ENCODE measurements at places on chromosomes 2 and 18.

DNA sequence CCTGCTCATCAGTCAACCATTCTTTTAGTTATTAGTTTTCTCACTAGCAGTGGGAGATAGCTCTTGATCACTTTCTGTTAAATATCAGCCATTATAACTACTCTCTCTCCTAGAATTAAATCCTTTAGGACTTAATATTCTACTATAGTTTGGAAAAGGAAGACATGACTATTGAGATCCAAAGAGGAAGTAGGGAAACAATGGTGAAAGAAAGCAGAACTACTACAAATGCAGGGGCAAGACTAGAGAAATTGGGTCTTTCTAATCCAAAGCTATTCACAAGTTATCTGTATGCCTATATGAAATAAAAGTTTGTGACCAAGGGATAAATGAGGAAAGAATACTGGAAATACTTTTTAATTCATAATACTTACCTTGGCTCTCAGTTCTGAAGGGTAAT is 65.1 kb downstream of the SRBD1 start:
- DNase-seq, result no peak

- DNase-seq, result peak; percentile 52
Observed at GRCh38 chr2:160407393-160408172, 86.0 kb downstream of the RBMS1 start.

GRCh38 chr2:159249990-159250715 is 36.4 kb downstream of the WDSUB1 start:
- DNase-seq, result no peak

- no peak for DNase-seq
Observed at GRCh38 chr2:69138793-69139459, 125.9 kb downstream of the ANTXR1 start.

GRCh38 chr18:1252534-1252933 is 347.9 kb downstream of the ADCYAP1 start:
- DNase-seq, result no peak

GRCh38 chr2:222451224-222451674 is 26.9 kb downstream of the SGPP2 start:
- DNase-seq, result no peak

DNA sequence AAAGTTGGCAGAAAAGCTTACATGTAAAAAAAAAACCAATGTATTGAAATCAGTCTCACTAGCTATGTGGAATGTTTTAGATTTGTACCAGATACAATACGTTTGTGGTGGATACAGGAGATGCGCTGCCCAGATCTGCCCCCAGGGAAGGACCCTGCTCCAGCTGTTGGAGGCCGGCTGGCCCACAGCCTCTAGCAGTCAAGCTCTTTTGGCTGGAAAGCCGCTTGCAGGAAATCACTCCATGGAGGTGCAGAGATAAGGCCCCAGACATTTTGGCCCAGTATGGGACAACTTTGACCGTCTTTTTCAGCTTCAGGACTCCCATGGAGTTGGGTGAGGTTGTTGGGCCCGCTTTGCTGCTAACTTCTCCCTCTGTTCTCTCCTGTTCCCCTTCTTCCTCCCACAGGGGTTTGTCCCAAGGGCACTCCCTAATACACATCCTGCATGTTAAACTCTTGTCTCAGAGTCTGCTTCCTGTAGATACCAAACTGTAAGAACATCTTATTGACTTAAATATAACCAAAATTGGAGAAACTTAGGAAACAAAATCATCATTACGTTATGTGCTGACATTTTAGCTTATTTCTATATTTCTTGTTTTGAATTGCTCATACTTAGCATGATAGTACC is 1.7 kb upstream of the QPCT start:
- no peak for DNase-seq

DNA sequence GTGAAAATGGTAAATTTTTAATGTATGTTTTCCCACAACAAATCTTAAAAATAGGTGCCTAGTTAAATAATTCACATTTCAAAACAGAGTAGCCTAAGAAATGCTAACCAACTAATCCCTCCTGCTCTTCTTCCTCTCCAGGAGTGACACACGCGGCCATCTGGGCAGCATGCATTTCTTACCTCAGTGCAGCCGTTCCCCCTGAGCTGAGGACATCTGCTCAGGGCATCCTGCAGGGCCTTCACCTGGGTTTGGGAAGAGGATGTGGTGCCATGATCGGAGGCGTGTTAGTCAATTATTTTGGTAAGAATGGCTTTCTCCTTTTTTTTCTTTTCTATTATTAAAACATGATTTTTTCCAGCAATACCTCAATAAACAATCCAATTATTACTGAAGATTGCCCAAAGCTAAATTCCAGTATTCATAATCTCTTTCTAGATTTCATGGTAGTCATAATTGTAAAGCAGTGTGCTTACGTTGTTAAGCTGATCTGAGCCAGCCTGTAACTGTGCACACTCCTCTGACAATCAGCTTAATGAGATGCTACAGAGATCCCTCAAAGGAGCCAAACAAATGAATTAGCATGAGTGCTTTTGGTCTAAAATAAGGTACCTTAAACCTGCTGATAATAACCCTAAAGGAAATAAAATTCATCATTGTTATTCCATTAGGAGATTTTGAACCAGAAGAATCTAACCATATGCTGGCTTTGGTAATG is 45.8 kb downstream of the NEMP2 start:
- no peak for DNase-seq

DNA sequence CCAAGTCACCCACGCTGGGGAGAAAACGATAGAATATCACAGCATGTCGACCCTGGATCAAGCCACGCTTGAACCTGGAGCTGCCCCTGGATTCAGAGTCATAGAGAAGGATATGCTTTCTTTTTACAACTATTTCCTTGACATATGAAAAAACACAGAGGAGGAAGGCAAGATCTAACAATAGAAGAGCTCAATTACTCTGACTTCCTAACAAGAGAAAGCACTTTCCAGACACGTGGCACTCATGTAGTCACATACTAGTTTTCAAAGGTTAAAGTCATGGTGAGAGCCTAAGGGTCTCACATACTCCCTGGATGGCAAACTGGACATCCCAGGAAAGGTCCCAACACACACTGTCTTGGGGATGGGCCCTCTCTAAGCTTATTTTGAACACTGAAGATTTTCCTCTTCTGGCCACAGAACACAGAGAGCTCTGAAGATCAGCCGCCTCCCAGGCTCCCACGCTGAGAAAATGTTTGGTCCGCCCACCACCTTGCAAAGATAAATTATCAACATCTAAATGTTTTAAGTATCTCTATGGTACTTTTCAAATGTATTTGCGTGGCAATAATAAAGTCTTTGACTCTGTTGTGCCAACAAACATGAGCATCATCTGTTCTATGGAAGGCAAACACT is 4.9 kb downstream of the PXDN start:
- no peak for DNase-seq

DNA sequence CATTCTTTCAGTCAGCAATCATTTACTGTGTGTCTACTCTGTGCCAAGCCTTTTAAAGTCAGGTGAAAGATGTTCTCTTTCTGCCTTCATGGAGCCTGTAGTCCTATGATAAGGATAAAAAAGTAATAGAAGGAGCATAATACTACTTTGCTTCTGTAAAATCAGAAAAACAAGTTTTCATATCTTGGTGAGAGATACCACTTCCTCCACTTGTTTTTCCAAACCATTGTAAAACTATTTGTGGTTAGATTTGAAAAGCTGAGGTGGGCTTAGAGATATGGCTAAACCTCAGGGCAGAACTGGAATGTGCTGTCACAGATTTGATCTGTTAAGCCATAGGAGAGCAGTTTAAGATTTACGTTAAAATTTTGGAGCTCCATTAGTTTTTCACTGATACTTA is 104.7 kb upstream of the FAM117B start:
- no peak for DNase-seq

GRCh38 chr2:211898702-211899101 is 639.9 kb downstream of the ERBB4 start:
- DNase-seq, result no peak

GRCh38 chr18:68991286-68991685 is 193.4 kb downstream of the CCDC102B start:
- no peak for DNase-seq

GRCh38 chr2:143397884-143398614 is 268.8 kb downstream of the ARHGAP15 start:
- DNase-seq, result no peak

GRCh38 chr2:21006423-21007128 is 37.3 kb downstream of the APOB start:
- no peak for DNase-seq

DNA sequence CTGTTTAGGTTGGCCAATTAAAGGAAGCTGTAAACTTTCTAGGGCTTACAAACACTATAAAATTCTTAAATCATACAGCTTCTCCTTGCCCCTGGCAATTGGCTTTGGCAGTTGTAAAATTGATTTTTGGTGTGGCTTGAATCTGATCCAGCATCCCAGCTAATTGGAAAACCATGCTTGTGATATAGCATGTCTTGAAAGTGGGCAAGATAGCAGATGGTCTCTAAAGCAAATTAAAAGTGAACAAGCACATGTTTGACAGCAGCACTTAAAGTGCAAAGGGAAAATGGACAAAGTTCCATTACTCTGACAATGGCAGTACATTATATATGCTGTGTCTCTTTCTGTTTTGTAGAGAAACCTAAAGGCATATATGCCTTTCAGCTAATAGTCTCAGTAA is 302.9 kb upstream of the NXPH2 start:
- no peak for DNase-seq

DNA sequence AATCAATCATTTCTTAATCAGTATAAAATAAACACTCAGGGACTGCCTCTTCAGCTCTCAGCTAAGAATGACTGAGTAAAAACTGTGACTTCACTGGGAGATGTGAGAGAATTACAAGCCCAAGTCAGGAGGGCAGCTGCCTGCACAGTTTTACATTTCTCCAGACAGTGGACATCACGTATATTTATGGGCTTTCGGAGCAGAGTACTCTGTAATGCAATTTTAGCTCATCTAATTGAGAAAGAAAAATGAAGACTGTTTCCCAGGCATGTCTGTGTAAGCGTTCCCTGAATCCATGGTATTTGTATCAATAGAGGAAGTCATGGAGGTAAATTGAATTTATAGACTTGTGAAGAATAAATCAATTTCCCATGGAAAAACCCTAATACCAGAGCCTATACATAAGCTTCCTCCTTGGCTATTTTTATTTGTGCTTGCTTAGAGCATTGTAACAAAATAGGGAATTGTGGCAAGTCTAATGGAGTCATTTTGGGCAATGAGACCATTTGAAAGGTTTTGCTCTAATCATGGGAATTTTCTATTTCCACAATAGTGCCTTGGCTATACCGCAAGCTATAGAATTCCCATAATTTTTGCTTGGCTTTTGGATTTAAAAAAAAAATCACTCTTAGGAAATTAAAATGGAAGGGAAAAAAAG is 87.2 kb downstream of the SLC5A7 start:
- DNase-seq, result no peak

- no peak for DNase-seq
Observed at GRCh38 chr2:179626261-179626660, 235.2 kb downstream of the ZNF385B start.

DNA sequence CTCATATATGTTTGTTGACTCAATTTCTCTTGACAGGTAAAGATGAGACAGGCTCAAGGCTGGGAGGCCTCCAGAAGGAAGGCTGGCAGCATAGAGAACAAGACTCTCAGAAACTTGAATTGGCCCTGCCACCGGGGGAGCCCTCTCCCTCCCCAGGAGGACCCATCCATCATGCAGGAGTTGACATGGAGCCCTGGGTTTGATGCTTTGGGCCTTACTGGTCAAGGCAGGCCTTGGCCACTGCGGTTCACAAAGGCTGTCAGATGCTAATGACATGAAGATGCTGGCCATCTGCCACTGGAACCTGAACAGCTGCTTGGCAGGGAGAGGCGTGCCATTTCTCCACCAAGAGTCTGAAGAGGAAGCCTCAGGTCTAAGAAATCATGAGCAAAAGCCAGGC is 193.6 kb downstream of the MTCL1 start:
- no peak for DNase-seq

- no peak for DNase-seq
Observed at GRCh38 chr2:216206041-216206703, 97.0 kb downstream of the XRCC5 start.

GRCh38 chr18:13227910-13228309 is 9.3 kb downstream of the LDLRAD4 start:
- DNase-seq, result no peak

DNA sequence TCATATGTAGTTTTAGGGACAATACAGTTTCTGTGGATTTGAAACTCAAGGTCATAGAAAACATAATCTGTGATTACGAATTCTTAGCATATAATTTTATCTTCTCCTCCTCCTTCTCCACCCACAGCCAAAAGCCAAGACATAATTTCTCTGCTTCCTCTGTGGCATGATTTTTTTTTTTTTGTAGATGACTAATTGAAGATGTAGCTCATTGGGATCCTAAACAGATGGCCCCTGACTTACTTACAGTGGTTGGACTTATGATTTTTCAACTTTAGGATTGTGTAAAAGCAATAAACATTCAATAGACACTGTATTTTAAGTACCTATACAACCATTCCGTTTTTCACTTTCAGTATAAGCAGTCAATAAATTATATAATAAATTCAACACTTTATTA is 42.3 kb downstream of the FSIP2 start:
- no peak for DNase-seq

GRCh38 chr18:69898241-69898861 is 49.3 kb downstream of the CD226 start:
- no peak for DNase-seq

DNA sequence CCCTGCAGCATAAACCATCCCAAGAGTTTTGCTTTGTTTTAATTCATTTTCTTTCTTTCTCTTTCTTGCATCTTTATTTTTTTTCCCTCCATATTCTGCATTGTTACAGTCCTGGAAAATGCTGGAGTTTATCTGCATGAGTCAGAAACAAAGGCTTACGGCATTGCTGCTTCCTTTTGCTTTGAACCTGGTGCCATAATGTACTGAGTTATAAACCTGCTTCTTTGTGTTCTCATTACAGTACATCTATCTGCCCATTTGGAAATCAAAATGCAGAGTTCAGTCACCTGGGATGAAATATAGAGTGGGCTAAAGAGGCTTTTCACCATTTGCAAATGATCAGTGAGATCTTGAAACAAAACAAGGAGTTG is 1009.2 kb upstream of the FANCL start:
- no peak for DNase-seq

DNA sequence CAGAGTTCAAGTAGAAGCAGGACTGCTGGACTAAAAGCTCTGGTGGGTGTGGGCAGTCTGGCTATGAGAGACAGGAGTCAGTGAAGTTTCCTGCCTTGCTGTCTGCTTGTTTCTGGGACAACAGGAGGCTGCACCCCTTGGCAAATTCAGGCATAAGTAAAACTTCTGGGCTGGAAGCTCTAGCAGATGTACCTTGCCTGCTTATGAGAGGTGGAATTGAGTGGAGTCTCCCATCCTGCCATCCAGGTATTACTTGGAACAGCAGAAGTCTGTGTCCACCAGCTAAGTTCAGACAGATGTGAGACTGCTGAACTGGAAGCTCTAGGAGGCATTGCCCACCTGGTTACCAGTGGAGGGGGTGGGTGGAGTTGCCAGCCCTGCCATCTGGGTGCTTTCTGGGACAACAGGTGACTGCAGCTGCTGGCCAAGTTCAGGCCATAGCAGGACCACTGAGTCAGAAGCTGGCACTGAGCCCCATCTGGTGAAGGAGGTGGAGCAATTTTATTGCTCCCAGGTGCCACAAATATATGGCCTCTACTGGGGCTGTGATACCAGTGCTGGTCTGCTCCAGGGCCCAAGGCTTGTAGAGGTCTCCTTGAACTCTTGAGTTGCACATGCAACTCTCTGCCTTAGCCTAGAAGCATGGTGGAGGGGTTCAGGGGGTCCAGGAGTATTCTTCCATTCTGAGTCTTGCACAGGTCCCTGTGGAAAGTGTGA is 199.4 kb upstream of the FN1 start:
- DNase-seq, result no peak

GRCh38 chr2:73028841-73029240 is 42.7 kb downstream of the SFXN5 start:
- DNase-seq, result no peak

Data from T-helper 9 cell (primary cell).